ENCODE measurements at places on chromosomes 7 and 10.

DNA sequence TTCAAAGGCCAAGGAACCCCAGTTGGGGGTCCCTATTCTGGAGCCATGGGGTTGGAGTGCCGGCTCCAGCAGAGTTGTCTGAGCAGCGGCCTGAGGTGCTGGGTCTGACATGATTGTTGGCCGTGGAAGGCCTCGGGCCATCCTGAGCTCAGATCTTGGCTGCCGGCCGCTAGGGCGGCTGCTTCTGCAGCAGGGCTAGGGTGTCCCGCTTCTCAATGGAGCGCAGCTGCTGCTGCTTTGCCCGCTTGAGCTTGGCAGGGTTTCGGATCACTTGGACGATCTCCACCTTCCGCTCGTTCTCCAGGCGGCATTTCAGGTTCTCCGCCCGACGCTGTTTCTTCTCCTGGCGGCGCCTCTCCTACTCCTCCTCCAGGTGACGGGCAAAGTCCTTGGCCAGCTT, 171.1 kb downstream of the HIBADH start:
- H3K4me3 ChIP-seq = no peak overlapping the region
- DNase-seq = no peak
- no peaks in the 10 kb centered on the region for H3K27me3 ChIP-seq
- no peaks in the 10 kb centered on the region for H3K4me1 ChIP-seq
- H3K36me3 ChIP-seq = no peaks in the 10 kb centered on the region

DNA sequence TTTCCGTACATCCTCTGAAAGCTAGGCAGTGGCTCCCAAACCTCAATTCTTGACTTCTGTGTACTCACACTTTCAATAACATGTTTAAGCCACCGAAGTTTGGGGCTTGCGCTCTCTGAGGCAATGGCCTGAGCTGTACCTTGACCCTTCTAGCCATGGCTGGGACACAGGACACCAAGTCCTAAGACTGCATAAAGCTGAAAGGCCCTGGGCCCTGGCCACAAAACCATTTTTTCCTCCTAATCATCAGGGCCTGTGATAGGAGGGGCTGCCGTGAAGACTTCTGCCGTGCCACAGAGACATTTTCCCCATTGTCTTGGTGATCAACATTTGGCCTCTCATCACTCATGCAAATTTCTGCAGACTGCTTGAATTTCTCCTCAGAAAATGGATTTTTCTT, 216.5 kb upstream of the TEX47 start:
- H3K4me1 ChIP-seq = no peaks in the 10 kb centered on the region
- no peaks in the 10 kb centered on the region for H3K36me3 ChIP-seq
- DNase-seq = no peak
- no peaks in the 10 kb centered on the region for H3K27me3 ChIP-seq
- H3K27ac ChIP-seq = no peak overlapping the region
- H3K4me3 ChIP-seq = no peak overlapping the region

- no peak overlapping the region for H3K4me3 ChIP-seq
- no peaks in the 10 kb centered on the region for H3K36me3 ChIP-seq
- no peaks in the 10 kb centered on the region for H3K27me3 ChIP-seq
- H3K4me1 ChIP-seq = no peaks in the 10 kb centered on the region
- no peak for DNase-seq
These were observed 974.4 kb downstream of the NXPH1 start for GRCh38 chr7:9407816-9408215.

DNA sequence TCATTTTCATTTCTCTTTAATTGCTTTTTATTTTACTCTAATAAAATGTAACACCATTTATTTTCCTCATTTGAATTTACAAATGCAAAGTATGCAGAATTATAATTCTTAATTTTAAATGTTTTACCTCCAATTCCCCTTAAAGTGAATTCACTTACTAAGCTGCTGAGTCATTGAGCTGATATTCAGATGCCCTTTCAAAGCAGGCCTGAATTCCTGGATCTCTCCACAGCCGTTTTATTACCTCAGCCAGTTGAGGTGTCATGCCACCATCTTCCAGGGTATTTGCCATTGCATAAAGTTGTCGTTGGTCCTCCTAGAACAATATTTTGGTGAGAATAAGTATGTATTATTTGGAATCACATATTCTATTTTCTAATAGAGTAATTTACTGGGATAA, 33.2 kb downstream of the GNAT3 start:
- H3K27ac ChIP-seq = no peak overlapping the region
- no peaks in the 10 kb centered on the region for H3K27me3 ChIP-seq
- no peak for DNase-seq
- no peak overlapping the region for H3K4me3 ChIP-seq
- H3K4me1 ChIP-seq = no peaks in the 10 kb centered on the region

- H3K27me3 ChIP-seq = no peaks in the 10 kb centered on the region
- DNase-seq = no peak
- H3K4me3 ChIP-seq = no peak overlapping the region
- no peak overlapping the region for H3K27ac ChIP-seq
- no peaks in the 10 kb centered on the region for H3K36me3 ChIP-seq
- H3K4me1 ChIP-seq = no peaks in the 10 kb centered on the region
These were observed 448.5 kb downstream of the TCERG1L start for GRCh38 chr10:130863044-130863443.

GRCh38 chr10:99913831-99914235, 95.9 kb downstream of the DNMBP start:
- no peaks in the 10 kb centered on the region for H3K27me3 ChIP-seq
- DNase-seq = no peak
- H3K27ac ChIP-seq = no peak overlapping the region
- H3K4me3 ChIP-seq = no peak overlapping the region
- peaks cover 17% of the 10 kb centered on the region for H3K4me1 ChIP-seq
- peaks cover 1% of the 10 kb centered on the region for H3K36me3 ChIP-seq

DNA sequence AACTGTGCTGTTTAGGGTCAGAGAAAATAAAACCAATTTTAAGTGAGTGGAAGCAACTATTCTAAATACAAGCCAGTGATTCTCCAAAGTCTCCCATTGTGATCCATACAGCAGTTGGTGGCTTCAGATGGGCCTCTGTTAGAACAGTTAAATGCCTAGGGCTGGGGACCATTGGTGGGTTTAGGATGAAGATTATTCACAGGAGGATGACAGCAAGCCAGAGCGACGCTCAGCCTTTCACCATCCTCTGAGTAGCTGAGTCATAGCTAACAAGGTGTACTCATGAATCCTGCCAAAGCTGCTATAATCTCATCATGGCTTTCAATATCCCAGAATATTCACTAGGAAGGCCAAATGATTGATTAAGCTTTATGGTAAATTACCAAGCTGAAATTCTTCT, 39.6 kb downstream of the STARD3NL start:
- H3K36me3 ChIP-seq = peaks cover 21% of the 10 kb centered on the region
- H3K4me3 ChIP-seq = no peak overlapping the region
- no peak overlapping the region for H3K27ac ChIP-seq
- H3K4me1 ChIP-seq = peaks cover 7% of the 10 kb centered on the region
- no peak for DNase-seq
- no peaks in the 10 kb centered on the region for H3K27me3 ChIP-seq

- peaks cover 4% of the 10 kb centered on the region for H3K4me1 ChIP-seq
- no peak overlapping the region for H3K27ac ChIP-seq
- H3K36me3 ChIP-seq = no peaks in the 10 kb centered on the region
- no peak overlapping the region for H3K4me3 ChIP-seq
These were observed 19.1 kb downstream of the ZMYND11 start for GRCh38 chr10:154348-154747.

DNA sequence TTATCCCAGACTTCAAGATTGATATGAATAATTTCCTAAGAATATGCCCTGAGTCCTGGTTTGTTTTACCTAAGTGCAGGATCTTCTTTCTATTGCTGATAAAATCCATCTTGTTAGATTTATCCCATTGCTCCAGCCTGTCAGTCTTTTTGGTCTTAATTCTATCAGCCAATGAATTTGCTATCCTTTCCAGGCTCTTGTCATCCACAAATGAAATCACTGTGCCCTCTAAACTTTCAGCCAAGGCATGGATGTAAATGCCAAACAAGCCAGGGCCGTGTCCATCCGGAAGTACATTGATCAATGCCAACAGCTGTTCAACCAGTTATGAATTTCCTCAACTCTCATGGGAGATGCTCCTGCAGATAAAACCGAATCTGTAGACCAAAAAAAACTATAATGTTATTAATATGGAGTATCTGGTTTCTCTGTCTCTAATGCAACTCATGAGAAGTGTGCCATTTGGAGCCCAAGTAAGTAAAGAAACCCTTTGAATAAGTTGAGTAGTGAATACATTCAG, 40.0 kb downstream of the NPY start:
- no peak overlapping the region for H3K27ac ChIP-seq
- H3K4me3 ChIP-seq = no peak overlapping the region
- no peaks in the 10 kb centered on the region for H3K27me3 ChIP-seq
- no peaks in the 10 kb centered on the region for H3K36me3 ChIP-seq
- no peaks in the 10 kb centered on the region for H3K4me1 ChIP-seq

DNA sequence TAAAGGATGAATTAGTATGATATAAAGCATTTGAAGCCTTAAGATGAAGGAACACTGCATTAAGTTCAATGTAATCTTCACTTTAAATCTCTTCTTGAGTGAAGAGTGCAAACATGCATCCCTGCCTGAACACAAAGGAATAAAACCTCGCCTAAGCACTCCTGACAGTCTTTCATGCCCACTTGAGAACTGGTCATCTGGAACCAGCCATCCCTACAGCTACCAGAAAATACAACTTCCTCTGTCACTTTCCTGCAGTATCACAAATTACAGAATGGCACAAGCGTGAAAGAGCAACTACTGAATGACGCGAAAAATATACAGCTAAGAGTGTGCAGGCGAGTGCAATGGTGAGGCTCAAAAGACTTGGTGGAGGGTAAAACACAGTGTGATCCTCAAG, 1079.9 kb downstream of the CNTNAP2 start:
- H3K27me3 ChIP-seq = no peaks in the 10 kb centered on the region
- no peak overlapping the region for H3K27ac ChIP-seq
- H3K4me3 ChIP-seq = no peak overlapping the region
- no peaks in the 10 kb centered on the region for H3K4me1 ChIP-seq

DNA sequence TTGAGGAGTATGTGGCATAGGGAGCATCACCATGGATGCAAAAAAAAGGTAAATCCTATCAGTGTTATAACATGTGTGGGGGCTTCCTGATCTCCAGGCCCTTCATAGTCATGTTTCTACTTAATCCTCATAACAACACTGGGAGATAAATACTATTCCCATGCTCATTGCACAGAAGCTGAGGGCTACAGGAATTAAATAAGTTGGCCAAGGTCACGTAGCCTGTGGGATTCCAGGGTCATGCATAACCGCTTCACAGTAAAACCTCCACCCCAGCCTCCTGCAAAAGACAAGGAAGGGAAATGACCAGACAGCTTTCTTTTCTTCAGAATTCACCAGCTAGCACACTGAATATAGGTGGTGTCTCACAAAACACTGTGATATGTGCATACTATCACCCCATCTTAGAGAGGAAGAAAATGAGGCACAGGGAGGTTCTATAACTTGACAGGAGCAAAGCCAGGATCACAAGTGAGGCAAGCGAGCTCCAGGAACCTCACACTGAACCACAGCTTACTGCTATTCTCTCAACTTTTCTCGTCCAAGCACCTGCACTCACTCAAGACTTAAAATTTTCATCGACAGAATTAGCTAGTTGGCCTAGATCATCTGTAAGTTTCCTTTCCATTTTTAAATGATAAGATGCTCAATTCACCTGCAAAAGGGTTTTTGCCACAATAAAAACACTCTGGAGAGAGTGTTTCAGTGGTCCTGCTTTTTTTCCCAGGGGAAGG, 13.4 kb downstream of the JAZF1 start:
- no peak for DNase-seq
- H3K36me3 ChIP-seq = no peaks in the 10 kb centered on the region
- no peak overlapping the region for H3K27ac ChIP-seq
- H3K4me1 ChIP-seq = peaks cover 15% of the 10 kb centered on the region
- H3K27me3 ChIP-seq = no peaks in the 10 kb centered on the region
- H3K4me3 ChIP-seq = no peak overlapping the region

GRCh38 chr10:116251602-116252395, 21.2 kb downstream of the GFRA1 start:
- no peaks in the 10 kb centered on the region for H3K36me3 ChIP-seq
- H3K4me3 ChIP-seq = no peak overlapping the region
- H3K27ac ChIP-seq = no peak overlapping the region

DNA sequence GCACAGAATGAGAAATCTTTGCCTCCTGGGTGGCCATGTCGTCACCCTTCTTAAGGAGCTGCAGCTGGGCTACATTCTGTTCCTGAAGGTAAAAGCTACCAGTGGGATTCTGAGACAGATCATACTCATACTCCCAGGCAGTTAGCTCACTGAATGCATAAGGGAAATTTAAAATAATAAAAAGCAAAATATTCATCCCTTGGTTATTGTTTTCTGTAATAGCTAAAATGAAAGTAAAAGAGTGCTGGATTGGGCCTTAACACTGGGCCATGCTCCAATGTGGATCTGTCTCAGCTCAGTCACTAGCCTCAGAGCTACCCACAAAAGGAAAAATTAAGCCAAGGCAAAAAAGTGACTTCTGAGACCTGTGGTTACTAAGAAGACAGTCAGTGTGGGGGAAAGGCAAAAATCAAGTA, 8.9 kb upstream of the DYNC2I1 start:
- H3K27ac ChIP-seq = peak overlapping the region; percentile 33
- no peaks in the 10 kb centered on the region for H3K36me3 ChIP-seq
- no peaks in the 10 kb centered on the region for H3K27me3 ChIP-seq
- H3K4me1 ChIP-seq = no peaks in the 10 kb centered on the region

- H3K4me1 ChIP-seq = no peaks in the 10 kb centered on the region
- no peak for DNase-seq
- H3K4me3 ChIP-seq = no peak overlapping the region
- no peaks in the 10 kb centered on the region for H3K27me3 ChIP-seq
- H3K36me3 ChIP-seq = no peaks in the 10 kb centered on the region
These were observed 18.8 kb downstream of the DNAJC9 start for GRCh38 chr10:73228247-73228646.

- no peak overlapping the region for H3K4me3 ChIP-seq
- H3K27me3 ChIP-seq = no peaks in the 10 kb centered on the region
- no peak overlapping the region for H3K27ac ChIP-seq
- no peaks in the 10 kb centered on the region for H3K4me1 ChIP-seq
These were observed 253.0 kb upstream of the PPP2R2D start for GRCh38 chr10:131647789-131648188.
